SHP77 treated with DMSO at 0.1 percent for 48 hours (cell line): ENCODE measurements at places on chromosomes 3 and 15.

GRCh38 chr15:58523634-58524033 is 91.8 kb downstream of the LIPC start:
- no peak for DNase-seq

- DNase-seq = no peak
Observed at GRCh38 chr3:36197151-36197550, 183.2 kb upstream of the STAC start.

DNA sequence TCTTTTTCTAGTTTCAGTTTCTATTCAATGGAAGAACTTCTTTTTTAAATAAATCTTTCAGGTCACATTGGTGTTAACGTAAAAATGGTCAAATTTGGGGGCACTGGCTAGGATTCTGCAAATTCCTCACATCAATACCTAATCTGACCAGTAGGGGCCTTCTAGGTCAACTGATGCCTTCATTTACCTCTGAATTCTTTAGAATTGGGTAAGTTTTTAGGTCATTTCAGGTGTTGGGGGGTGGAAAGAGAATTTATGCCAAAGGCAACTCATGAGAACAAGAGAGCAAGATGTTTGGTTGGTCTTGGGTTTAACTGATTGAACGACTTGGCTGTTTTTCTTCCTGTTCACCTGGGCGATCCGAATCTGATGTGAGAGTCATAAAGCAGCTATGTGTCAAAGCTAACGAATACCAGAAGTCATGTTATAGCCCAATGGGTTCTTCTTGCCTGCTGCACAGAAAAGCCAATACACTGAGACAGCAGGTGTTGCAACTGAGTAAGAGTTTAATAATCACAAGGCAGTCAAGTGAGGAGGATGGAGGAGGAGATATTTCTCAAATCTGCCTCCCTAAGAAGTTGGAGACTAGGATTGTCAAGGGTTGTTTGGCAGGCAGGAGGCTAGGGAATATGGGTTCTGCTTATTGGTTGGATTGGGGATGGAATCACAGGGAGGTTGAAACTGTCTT is 15.3 kb downstream of the LRRC49 start:
- no peak for DNase-seq

DNA sequence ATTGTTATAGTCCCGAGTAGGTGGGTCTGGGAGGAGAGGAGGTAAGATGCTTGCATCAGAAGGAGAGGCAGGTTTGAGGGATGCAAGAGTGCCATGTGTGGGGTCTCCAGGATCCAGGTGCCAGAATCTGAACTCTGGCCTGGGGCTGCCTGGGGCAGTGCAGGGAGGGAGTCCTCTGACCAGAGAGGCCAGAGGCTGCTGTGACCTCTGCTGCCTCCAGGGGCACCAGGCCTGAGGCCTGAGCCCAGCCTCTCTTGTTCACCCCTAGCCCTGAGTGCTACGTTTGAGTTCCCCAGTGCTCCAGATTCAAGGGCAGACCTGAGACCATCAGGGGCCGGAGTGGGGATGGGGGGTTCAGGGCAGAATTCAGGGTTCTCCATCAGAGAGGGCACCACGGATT is 7.4 kb downstream of the SLC38A3 start:
- DNase-seq = no peak

DNA sequence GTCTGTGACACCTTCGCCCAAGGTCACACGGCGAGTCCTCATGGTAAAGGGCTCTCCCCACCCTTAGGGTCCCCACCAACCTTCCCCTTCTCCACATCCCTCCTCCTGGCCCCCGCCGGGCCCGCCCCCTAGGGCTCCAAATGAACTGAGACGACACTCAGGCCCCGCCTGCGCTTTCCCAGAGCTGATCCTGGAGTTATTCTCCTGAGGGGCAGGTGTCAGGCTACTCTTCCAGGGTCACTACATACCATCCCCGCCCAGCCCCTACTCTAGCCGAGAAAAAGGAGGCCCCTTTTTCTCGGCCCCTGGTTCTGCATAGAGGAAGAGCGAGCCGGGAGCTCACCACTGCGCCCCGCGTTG is 292 bp downstream of the USP4 start:
- DNase-seq = peak; percentile 54

DNA sequence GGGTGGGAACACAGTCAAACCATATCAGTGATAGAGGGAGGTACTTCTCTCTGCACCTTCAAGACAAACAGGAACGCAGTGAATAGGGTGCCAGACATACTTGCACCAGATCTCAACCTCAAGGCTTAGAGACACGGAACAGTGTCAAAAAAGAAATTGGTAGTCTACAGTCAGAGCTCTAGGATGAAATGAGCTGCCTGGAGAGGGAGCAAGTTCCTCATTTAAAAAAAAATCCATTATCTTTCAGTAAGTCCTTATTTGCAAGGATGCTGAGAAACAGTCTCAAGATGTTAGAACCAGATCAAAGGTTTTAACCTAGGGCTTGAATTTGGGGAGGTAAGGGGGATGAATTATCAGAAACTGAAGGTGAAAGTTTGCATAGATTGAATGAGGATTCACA is 20.2 kb upstream of the LMCD1 start:
- DNase-seq = no peak

DNA sequence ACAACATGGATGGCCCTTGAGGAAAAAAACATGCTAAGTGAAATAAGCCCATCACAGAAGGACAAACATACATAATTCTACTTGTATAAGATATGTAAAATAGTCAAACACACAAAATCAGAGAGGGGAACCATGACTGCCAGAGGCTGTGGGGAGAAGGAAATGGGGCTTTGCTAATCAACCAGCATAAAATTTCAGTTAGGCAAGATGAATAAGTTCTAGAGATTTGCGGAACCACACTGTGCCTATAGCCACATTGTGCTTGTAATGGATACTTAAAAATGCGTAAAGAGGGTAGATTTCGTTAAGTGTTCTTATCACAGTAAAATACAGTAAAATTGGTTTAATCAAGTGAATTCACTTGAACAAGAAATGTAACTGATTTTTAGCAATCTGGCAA is 33.7 kb upstream of the SPTBN5 start:
- DNase-seq = no peak

DNA sequence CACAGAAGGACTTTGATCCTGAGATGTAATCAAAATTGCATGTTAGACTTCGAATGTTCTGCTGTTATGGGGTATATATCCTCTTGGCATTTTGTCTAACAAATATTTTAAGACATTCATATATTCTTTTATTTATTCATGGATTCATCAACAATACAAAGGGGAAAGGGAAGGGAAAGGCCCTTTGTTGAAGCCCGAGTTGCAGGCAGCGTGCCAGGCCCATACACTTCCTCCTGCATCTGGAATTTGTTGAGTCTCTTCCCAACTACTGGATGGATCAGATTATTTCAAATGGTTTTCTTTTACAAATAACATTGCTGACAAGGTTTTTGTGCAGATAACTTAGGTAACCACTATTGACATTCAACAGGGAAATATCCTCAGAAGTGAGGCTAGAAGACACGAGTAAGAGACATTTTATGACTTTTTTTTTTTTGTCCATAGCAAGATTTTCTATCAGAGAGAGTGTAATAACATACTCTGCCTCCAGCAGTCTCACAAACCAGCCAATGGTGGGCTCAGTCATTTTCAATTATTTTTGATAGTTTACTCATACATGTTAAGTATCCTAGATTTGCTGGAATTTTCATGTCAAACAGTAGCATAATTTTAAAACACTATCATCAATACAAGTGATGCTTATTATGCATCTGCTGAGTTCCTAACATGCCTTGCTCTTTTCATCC is 94.3 kb downstream of the RPL39L start:
- no peak for DNase-seq

GRCh38 chr3:120597445-120598049 is 1.4 kb downstream of the NDUFB4 start:
- no peak for DNase-seq
